ENCODE measurements at places on chromosomes 4 and X.

DNA sequence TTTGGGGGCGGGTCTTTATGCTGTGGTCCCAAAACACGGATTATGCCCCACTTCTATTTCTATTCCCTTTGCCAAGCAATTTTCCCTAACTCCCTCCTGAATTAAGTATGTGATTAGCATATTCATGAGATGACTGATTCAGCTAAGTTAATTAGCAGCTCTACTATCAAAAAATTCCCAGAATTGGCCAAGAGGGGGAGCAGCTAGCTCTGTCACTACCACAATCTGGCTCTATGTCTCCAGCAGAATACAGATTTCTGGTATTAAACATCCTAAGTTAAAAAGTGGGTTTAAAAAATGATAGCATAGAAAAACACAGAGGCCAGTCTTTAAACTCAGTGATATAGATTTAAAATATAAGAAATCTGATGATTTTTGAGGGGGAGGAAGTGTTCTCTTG is 80.3 kb downstream of the GPC4 start:
- no peaks in the 10 kb centered on the region for H3K36me3 ChIP-seq
- no peak overlapping the region for H3K4me3 ChIP-seq
- H3K4me1 ChIP-seq, result no peaks in the 10 kb centered on the region
- no peak for DNase-seq

DNA sequence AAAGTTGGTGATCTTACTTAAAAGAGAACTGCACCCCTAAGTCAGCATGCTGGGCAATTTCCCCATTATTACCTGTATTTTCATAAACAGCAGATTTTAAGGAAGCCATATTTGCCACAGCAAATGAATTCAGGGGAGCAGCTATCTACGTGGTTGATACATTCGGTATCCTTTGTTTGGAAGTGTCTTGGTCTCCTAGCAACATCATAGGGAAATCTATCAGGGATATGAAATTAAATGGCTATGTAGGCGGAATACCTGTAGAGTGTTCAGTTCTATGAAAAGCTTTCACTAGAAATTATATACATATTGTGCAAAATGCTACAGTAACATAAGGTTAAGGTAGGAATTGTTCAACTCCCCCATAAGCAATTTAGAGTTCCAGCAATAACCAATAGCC is 157.2 kb upstream of the EMCN start:
- no peak overlapping the region for H3K27ac ChIP-seq
- H3K4me3 ChIP-seq, result no peak overlapping the region
- DNase-seq, result no peak
- H3K27me3 ChIP-seq, result no peaks in the 10 kb centered on the region
- H3K36me3 ChIP-seq, result no peaks in the 10 kb centered on the region
- H3K4me1 ChIP-seq, result no peaks in the 10 kb centered on the region

- no peaks in the 10 kb centered on the region for H3K4me1 ChIP-seq
- no peak overlapping the region for H3K27ac ChIP-seq
- no peaks in the 10 kb centered on the region for H3K27me3 ChIP-seq
- no peak for DNase-seq
- H3K36me3 ChIP-seq, result no peaks in the 10 kb centered on the region
- no peak overlapping the region for H3K4me3 ChIP-seq
These were observed 65.8 kb upstream of the PRPS1 start for GRCh38 chrX:107562482-107562881.

- no peak overlapping the region for H3K27ac ChIP-seq
- H3K4me1 ChIP-seq, result peaks cover 6% of the 10 kb centered on the region
- peaks cover 12% of the 10 kb centered on the region for H3K27me3 ChIP-seq
These were observed 89.7 kb downstream of the GEMIN8 start for GRCh38 chrX:13939741-13940597.

DNA sequence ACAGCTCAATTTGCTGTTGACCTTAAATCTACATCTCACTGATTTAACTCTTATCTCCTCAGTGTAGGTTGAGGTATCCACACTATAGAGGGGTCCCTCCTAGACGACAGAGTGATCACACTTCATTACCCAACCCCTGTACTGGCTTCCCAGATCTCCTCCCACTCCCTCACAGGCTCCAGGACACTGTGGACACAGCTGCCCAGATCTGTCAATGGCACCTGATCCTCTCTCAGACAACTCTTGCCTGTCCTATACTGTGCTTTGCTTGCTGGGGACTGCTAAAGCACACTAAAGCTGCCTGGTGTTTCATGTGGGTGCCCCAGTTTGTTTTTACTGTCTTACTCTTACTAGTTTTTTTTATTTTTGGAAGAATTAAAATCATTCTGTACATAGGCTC is 27.9 kb downstream of the RAB40AL start:
- no peaks in the 10 kb centered on the region for H3K4me1 ChIP-seq
- H3K36me3 ChIP-seq, result no peaks in the 10 kb centered on the region
- H3K4me3 ChIP-seq, result no peak overlapping the region
- no peak overlapping the region for H3K27ac ChIP-seq
- no peaks in the 10 kb centered on the region for H3K27me3 ChIP-seq

GRCh38 chr4:5824227-5824626 is 68.7 kb downstream of the CRMP1 start:
- no peak overlapping the region for H3K4me3 ChIP-seq
- DNase-seq, result no peak
- peaks cover 35% of the 10 kb centered on the region for H3K36me3 ChIP-seq
- H3K27me3 ChIP-seq, result no peaks in the 10 kb centered on the region
- peaks cover 20% of the 10 kb centered on the region for H3K4me1 ChIP-seq
- H3K27ac ChIP-seq, result no peak overlapping the region

DNA sequence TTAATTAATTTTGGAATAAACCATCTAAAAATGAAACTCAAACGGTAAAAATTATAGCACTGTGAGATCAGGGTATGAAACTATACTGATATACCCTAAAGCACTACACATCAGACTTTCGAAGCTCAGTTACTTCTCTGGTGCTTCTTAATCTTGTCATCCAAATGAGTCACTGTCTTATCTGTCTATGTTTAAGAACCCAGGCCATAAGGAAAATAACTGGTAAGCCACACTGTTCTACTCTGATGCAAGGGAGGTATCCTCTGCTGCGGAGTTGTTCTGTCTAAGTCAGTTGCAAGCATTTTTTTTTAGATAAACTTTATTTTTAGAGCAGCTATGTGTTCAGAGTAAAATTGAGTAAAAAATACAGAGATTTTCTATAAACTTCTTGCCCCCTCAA is 830.8 kb upstream of the POU3F4 start:
- DNase-seq, result no peak
- H3K4me1 ChIP-seq, result no peaks in the 10 kb centered on the region
- no peaks in the 10 kb centered on the region for H3K36me3 ChIP-seq
- no peaks in the 10 kb centered on the region for H3K27me3 ChIP-seq

GRCh38 chrX:107683124-107683895 is 55.0 kb downstream of the PRPS1 start:
- no peaks in the 10 kb centered on the region for H3K36me3 ChIP-seq
- no peak for DNase-seq
- H3K27ac ChIP-seq, result peak overlapping the region; percentile 72
- H3K4me1 ChIP-seq, result peaks cover 47% of the 10 kb centered on the region
- H3K4me3 ChIP-seq, result no peak overlapping the region
- H3K27me3 ChIP-seq, result no peaks in the 10 kb centered on the region

DNA sequence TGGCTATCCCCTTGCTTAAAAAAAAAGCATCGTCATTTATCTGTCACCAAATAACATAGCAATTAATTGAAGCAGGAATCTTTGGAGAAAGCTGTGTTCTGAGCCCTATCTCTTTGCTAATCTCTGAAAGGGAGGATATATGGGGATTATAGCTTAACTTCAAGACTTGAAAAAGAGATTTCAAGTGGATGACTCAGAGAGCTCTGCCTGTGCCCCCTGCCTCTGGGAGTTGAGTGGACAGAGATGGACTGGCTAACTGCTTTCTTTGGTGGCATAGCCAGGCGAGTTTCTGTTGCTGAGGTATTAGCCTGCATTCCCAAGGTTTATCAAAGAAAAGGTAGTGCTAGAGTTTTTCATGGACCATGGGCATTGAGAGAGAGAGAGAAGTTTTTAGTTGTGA is 91.6 kb downstream of the DDIT4L start:
- no peak overlapping the region for H3K27ac ChIP-seq
- no peak for DNase-seq
- no peaks in the 10 kb centered on the region for H3K36me3 ChIP-seq
- H3K4me1 ChIP-seq, result peaks cover 16% of the 10 kb centered on the region
- H3K27me3 ChIP-seq, result no peaks in the 10 kb centered on the region

GRCh38 chrX:67673741-67674274 is 130.0 kb downstream of the AR start:
- H3K4me1 ChIP-seq, result peaks cover 7% of the 10 kb centered on the region
- no peak overlapping the region for H3K4me3 ChIP-seq
- DNase-seq, result no peak

- no peaks in the 10 kb centered on the region for H3K4me1 ChIP-seq
- no peaks in the 10 kb centered on the region for H3K27me3 ChIP-seq
- H3K4me3 ChIP-seq, result no peak overlapping the region
- H3K27ac ChIP-seq, result no peak overlapping the region
These were observed 61.8 kb downstream of the CPE start for GRCh38 chr4:165440415-165441158.

DNA sequence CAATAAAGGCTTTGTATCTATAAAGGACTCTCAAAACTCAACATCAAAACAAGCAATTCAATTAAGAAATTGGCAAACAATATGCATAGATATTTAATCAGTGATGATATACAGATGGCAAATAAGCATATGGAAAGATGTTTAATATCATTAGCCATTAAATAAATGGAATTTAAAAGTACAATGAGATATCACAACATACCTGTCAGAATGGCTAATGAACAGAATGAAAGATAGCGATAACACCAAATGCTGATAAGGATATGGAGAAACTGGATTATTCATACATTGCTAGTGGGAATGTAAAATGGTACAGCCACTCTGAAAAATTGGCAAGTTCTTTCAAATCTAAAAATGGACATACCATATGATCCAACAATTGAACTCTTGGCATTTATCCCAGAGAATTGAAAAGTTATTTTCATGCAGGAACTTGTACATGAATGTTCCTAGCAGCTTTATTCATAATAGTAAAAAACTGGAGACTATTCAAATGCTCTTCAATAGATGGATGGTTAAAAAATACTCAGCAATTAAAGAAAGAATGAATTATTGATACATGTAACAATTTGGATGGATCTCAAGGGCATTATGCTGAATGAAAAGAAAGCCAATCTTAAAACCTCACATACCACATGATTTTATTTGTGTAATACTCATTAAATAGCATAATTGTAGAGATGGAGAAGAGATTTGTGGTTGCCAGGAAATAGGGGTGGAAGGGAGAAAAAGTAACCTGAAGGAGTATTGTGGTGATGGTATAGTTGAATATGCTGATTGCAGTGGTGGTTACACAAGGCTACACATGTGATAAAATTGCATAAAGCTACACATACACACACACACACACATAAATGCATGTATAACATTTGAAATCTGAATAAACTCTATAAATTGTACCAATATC is 45.9 kb upstream of the ALG13 start:
- H3K4me1 ChIP-seq, result peaks cover 8% of the 10 kb centered on the region
- no peaks in the 10 kb centered on the region for H3K36me3 ChIP-seq
- H3K4me3 ChIP-seq, result no peak overlapping the region
- DNase-seq, result no peak
- no peak overlapping the region for H3K27ac ChIP-seq
